ENCODE measurements at places on chromosomes 7 and 10.

DNA sequence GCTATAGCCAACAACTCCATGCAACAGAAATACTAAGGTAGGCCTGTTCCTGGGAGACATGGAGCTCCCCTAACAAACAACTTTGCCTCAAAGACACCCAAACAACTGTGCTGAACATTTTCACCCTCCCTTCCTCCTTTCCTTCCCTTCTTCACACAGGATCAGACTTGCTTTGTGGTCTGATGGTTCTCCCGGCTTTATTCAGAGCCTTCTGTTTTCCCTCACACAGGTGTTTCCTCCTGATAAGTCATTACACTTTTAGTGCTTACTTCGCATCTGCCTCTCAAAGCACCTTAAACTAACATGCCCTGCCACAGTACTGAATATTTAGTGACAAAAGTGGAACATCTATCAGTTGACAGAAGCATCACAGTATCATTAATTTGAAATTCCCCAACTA lies 56.3 kb upstream of the YAE1 start:
- no peak for DNase-seq

DNA sequence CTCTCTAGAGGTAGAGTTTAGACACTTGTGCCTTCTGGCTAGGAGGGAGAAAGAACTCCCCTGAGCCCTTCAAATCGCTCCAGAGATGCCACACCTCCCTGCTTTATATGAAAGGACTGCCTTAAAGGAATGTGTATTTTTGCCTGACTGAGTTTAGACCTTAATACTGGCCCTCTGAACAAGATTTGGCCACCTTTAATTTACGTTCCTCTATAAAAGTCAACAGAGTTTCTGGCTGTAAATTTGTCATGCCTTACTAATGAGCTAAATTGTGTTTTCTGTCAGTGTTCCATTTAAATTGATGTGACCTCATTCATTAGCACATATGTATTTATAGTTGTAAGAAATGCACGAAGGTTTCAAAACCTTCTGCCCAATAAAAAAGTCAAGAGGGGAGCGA lies 48.0 kb downstream of the SEMA3C start:
- DNase-seq, result no peak

GRCh38 chr10:46543466-46544377 lies 12.7 kb downstream of the GPRIN2 start:
- no peak for DNase-seq

- no peak for DNase-seq
These were observed 560.8 kb upstream of the FZD8 start for GRCh38 chr10:36202881-36203280.

DNA sequence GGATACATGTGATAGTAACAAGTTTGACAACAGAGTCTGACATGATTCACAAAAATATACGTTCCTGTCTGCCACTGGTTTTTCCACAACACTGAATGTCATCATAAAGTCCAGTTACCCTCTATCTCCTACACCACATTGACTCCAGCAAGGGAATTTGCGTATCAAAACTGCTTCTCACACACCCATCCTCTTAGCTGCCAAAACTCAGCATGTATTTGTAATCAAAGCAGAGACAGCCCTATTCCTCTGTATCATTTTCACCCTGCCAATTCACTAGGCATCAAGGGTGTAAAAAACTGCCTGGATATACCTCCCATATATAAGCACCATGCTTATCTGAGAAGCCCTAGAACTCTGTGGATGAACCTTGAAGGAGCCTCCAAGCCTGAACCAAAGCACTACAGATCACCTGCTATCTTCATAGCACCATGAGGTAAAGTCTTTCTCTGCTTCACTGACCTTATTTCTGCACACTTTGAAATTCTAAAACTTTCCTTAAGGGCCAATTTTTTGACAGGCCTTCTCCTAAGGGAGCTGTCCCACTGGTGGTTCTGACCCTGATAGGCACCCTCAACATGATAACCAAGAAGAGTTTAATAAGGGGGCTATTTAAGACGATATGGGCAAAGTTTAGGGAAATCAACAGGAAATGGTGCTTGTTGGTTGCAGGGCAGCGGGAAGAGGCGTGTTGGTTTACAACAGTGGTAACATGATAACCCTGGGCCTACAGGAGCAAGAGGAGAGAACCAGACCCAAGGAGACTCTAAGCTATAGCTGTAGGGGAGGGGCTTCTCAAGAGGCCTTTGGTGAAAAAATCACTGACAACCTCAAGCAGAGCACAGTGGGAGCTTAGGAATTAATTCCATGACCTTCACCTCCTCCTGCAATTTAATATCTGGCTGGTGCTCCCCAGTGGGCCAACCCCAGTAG lies at the start of gene IFIT1B:
IFIT1B (plus strand) TSS at position 352 of the 933 bp plus-strand sequence; CDS start at position 432, 80 bp downstream.
- no peak for DNase-seq
